ENCODE measurements at places on chromosomes 11 and 22.

GRCh38 chr11:39725081-39725480, 1734.4 kb downstream of the LRRC4C start:
- no peak for DNase-seq

DNA sequence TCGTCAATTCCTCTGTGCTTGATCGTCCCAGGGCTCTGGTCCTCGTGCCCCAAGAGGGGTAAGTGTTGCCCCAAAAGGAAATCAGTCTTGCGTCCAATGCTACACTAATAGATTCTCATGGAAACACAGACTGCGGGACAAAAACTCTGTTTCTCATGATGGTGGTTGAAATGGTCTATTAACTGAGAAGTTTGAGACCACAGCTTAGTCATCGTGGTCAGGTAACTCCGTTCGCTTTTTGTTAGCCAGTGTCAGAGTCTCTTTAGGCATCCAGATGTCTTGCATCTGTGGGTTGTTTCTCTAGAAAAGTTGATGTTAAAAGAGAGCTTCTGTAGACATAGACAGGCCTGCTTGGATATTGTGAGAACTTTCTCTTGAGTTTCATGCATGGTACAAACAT, 104.6 kb upstream of the SORL1-AS1 start:
- DNase-seq = no peak

DNA sequence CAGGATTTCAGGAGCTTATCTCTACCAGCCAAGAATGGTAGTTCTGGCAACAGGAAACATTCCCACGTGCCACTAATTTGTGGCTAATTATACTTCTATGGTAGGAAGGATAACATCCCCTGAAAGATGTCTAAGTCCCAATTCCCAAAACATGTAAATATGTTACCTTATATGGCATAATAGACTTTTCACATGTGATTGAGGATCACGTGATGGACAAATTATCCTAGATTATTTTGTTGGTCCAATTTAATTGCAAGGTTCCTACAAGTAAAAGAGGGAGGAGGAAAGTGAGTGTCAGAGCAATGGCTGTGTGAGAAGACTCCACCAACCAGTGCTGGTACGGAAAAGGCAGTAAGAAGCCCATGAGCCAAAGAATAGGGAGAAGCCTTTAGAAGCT, 9.9 kb upstream of the MSANTD4 start:
- DNase-seq = no peak

- no peak for DNase-seq
Measured at GRCh38 chr11:48043111-48043990, 63.0 kb downstream of the PTPRJ start.

GRCh38 chr11:46337626-46338345, 9.5 kb upstream of the DGKZ start:
- no peak for DNase-seq

- DNase-seq = no peak
Measured at GRCh38 chr11:110174645-110175310, 81.6 kb downstream of the ZC3H12C start.

GRCh38 chr22:34847072-34847471, 218.9 kb upstream of the ISX start:
- no peak for DNase-seq

DNA sequence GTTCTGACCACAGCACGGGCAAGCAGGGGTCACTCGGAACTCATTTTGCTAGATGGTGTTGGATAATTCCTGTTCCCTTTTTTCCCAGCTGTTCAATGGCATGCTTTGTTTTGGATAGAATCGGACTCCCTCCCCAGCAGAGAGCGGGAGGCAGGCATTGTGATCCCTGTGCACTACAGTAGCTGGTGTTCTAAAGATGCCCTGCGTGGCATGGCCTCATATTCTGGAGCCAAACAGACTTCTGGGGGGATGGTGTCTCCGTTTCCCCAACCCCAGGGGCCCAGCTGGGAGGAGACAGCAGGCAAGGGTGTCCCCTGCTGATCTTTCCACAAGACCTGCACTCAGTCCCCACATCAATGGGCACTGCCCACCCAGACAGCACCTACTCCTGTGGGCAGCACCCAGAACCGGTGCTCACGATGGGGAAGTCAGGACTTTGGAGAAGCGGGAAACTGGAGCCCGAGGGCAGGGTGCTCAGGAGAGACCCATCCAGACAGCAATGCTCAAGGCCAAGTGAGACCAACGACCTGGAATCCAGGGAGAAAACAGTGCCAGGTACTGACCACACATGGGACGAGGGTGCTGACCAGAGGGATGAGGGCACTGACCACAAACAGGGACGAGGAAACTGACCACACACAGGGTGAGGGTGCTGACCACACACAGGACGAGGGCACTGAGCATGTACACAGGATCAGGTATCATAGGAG, 934.9 kb downstream of the BRD1 start:
- DNase-seq = no peak

DNA sequence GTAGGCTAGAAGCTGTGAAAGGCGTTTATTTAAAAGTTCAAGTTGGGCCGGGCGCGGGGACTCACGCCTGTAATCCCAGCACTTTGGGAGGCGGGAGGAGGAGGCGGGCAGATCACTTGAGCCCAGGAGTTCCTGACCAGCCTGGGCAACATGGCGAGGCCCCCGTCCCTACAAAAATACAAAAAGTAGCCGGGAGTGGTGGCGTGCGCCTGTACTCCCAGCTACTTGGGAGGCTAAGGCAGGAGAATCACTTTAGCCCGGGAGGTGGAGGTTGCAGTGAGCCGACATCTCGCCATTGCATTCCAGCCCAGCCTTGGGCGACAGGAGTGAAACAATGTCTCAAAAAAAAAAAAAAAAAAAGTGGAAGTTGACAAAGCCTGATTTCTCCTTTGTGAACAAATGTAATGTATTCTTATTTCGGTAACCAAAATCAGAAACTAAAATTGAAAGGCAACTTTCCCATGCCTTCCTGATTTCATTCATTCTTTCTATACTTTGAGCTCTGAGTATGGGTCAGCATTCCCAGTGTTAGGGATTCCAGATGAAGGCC, 825 bp downstream of the PTPMT1 start:
- DNase-seq = no peak

- no peak for DNase-seq
Measured at GRCh38 chr11:120841074-120841473, 182.8 kb upstream of the TBCEL start.

DNA sequence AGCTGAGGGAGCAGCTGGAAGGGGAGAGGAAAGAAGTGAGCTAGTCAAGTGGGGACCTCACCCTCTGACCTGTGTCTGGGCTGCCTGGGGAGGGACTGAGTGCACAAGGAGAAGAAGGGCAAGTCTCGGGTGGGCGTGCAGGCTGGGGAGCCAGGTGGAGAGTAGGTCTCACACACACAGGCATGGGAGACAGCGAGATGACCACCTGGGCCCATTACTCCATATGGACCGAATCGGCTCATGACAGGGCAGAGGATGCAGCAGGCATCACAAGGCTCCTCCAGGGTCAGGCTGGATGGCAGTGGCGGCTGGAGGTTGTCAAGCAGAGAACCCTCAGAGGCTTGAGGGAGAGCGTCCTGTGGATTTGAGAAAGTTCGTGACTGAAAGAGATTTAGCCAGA, 63.5 kb downstream of the CEP164 start:
- DNase-seq = no peak

- DNase-seq = no peak
Measured at GRCh38 chr11:46072172-46072964, 48.9 kb downstream of the PHF21A start.

DNA sequence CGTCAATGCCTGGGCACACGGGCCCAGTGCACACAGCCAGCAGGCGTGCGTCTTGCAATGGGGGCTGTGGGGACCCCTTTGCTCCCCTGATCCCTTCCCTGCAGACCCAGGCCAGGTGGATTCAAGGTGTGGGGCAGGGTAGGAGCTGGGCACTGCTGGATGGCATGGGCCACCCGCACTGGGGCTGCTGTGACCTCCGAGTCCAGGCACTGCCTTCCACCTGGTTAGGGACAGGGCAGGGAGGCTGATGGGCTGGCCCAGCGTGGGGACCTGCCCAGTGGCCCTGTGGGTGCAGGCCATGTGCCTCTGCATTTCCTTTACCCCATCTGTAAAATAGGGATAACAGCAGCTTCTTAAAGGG, 22.9 kb downstream of the KCNQ1 start:
- no peak for DNase-seq

- no peak for DNase-seq
Measured at GRCh38 chr22:28674121-28674563, 5.5 kb downstream of the TTC28 start.

DNA sequence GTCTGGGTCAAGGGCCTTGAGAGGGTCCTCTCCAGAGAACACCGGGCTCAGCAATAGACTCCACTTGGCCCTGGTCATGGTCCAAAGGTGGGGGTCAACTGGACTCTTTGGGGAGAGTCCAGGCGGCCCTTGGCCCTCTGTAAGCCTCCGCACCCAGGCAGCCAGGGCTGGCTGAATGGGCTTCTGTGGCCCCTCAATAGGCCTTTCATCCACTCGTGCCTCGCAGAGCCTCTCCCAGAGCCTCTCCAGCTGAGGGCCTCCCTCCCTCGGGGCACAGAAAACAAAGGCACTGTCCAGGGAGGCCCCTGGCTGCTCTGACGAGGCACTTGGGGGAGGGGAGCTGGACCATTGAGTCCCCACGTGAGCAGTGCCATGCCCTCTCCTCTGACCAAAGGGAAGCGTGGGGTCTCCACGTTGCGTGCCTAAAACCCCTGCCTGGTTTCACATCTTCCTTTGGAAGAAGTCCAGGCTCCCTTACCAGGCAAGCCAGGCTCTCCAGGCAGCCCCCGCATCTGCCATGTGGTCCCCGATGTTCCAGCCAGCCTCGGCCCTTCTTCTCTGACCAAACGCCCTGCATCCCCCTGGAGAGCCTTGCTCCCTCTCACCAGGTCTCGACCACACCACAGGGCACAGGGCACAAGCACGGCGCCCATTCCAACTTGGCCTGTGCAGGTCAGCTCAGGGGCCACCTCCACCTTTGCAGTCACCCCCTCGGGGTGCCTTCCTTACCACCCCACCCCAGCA, 15.5 kb downstream of the KIAA0930 start:
- DNase-seq = no peak

- DNase-seq = no peak
Measured at GRCh38 chr22:30201945-30202344, 44.6 kb downstream of the LIF start.

- peak; percentile 80 for DNase-seq
Measured at GRCh38 chr11:130431331-130431773, 2.9 kb upstream of the ADAMTS8 start.

- no peak for DNase-seq
Measured at GRCh38 chr11:119978696-119979095, 159.2 kb downstream of the TRIM29 start.

- DNase-seq = no peak
Measured at GRCh38 chr11:57539342-57539741, 1.9 kb downstream of the SMTNL1 start.

- DNase-seq = peak; percentile 28
Measured at GRCh38 chr11:35359321-35360054, 59.9 kb downstream of the SLC1A2 start.

- no peak for DNase-seq
Measured at GRCh38 chr11:111428113-111428876, 49.2 kb upstream of the POU2AF1 start.

DNA sequence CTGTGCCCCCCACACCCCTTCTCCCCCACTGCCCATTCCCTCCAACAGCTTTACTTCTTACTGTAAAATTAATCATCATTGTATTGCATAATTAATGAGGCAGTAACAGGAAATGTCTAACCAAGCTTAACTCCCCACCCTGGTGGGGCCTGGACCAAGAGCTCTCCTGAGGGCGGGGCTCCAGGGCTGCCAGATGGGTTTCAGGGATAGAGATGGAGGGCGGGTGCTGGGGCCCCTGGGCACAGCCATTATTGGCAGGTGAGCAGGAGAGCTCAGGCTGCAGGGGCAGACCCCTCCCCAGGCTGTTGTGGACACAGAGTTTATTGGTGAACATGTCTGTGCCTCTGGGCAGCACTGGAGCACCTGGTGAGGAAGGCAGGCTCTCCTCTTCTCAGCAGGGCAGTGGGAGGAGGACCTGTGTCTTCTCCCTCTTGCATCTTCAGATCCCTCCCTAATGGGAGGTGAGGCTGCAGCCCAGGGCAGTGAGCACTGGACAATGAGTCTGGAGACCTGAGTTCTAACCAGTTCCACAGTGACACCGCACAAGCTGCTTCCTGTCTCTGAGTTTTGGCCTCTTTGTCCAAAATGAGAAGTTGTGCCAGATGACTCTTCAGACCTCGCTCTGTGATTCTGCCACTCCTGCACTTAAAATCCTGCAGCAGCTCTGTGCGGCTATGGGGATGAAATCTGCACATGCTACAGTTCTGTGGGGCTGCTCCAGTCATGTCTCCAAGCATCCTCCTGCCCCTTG, 233.3 kb downstream of the CEP164 start:
- no peak for DNase-seq

DNA sequence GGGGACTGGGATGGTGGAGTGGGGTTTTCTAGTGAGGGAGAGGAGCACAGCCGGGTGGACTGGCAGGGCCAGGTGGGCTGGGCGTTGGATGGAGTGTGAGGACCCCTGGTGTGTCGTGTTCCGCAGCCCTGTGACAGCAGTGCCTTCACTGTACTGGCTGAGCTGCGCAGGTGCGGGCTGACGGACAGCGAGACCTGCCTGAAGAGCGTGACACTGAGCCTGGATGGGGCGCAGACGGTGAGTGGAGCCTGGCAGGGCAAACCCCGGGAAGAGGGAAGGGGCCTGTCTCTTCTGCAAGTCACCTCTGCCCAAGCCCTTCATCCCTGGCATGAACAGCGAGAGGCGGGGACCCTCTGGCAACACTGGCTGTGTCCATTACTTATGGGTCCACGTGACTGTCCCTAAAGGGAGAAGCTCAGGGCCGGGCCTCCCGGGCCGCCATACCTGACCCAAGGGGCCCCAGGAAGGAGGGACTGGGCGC, 10.0 kb downstream of the MUC5AC start:
- no peak for DNase-seq

DNA sequence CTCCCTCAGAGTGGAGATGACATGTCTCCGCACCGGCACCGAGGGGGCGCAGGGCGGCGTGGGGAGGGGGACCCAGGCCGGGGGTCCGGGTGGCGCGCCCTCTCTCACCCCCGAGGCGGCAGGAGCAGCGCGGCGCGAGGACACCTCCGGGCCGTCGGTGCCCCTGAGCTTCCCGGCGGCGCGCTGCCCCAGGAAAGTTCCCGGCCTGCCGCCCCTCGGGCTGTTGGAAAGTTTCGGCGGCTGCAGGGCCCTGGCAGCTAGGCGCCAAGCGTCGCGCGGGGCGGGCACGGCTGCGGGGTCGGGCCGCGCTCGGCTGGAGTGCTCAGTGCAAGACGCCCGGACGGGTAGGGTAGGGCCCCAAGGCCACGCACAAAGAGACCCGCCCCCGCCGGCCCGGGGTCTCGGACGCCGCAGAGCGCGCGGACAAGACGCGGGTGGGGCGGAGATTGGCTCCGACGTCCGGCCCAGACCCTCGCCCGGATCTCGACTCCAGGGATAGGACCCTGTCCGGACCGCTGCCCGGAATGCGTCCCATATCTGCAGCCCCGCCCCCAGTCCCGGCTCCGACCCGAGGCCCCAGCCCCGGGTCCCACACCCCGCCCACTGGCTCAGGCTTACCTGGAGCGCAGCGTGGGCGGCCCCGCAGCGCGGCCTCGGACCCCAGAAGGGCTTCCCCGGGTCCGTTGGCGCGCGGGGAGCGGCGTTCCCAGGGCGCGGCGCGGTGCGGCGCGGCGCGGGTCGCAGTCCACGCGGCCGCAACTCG, 471 bp downstream of the ARVCF start:
- peak; percentile 28 for DNase-seq

GRCh38 chr11:11703885-11704284, 82.1 kb upstream of the GALNT18 start:
- no peak for DNase-seq
